Sciatic nerve (tissue), 2 donors: ENCODE measurements at places on chromosomes 6 and 20.

GRCh38 chr6:69775941-69776340 is 20.9 kb downstream of the LMBRD1 start:
- DNase-seq: no peak

GRCh38 chr6:109794201-109794923 is 103.3 kb downstream of the FIG4 start:
- DNase-seq: no peak

DNA sequence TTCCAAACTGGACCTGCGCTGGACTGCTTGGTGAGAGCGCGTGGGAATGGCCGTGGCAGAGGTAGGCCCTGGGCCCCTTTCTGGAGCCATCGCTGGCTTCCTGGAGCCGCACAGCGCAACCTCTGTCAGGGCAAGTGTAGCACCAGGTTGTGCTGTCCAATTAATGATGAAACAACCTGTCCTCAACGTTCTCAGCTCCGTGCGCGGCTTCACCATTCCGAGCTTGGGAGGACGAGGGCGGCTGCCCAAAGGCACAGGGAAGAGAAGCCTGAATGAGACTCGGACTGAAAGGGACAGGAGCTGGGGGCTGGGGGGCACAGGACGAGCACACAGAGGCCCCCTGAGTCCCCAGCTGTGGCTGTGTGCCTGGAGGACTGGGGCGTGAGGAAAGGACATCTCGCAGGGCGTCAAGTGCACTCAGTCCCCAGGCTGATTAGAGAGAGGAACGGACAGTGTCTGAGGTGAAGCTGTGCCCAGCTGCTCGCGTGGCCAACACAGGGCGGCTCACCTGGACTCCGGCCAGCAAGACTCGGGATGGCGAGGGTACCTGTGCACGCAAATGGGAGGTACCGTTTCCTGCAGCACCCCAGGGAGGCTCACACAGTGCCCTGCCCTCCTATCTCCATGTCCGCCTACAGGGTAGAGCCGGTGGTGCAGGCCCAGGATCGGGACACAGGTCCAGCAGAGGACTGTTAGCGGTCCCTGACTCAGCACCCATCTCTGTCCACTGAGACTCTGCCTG is 403.3 kb downstream of the TAF4 start:
- DNase-seq: no peak

GRCh38 chr6:113871975-113872374 is 14.8 kb downstream of the MARCKS start:
- DNase-seq: no peak

GRCh38 chr6:114989279-114989964 is 646.6 kb upstream of the HS3ST5 start:
- DNase-seq: no peak

DNA sequence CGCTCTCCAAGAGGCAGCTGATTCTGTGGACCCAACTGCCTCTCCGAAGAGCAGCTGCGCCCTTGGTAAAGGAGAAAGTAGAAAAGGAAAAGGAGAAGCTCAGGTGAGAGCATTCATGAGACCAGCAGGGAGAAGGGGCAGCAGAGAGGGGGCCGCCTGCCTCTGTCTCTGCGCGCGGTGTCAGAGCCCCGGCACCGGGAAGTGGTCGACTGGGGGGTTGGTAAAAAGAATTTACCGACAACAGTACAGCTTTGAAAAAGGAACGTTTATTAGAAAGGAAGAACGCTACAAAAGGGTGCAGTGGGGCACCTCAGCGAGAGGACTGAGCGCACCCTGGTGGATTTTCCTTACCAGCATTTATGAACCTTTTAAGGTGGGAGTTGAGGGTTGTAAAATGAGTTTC is 61.9 kb downstream of the GPR6 start:
- DNase-seq: no peak

DNA sequence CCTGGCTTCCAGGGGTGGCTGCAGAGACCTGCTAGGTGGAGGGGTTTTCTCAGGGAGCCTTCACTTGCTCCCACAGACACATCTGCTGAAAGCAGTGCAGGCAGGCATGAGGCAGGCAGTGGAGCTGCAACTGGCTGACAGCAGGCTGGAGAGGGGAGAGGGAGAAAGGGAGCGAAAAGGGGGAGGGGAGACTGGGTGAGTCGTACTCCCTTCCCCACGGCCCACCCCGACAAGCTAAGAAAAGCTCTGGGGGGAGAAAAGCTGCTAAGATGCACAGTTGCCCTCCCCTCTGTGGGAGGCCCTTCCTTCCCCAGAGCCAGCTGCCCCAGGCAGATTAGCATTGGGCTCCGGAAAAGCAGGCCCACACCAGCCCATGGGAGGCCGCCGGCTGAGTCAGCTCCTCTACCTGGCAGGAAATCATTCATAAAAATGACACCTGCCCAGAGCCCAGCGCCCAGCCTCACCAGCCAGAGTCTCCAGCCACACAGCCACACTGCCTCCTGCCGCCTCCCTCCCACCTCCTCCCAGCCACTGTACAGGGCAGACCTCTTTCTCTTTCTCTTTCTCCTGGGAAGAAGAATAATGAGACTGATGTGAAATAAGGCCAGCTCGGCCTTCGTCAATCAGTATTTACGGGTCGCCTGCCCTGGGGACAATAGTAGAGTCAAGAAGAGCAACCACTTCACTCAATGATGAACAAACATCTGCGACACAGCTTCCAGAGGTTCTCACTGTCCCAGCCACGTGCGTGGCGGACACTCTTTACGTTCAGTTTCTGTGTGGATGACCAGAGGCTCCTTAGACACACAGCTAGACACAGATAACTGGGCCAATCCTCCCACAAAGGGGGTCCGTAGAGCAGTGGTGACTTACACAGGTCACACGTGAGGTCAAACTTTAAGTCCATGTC is 7.7 kb upstream of the C20orf203 start:
- DNase-seq: no peak

DNA sequence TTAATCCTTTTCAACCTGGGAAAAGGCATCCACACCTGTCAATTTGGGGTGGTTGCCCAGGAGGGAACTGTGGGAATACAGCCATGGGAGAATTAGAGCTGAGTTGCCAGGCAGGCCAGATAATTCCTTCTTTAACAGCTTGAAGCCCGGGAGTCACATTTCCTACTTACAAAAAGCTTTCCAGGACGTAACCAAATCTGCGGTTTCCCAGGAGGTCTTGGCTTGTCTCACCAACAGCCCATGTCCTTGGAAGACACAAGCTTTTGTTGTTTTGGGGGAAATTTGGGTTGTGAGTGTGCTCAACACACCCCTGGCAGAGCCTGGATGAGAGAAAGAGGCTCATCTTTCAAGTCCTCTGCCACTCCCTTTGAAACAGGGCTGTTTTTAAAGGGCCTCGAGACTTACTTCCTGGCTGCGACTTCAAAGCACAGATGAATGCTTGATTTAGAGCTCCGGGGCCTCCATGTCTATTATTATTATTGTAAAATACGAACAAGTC is 465.9 kb upstream of the BTBD3 start:
- no peak for DNase-seq

- DNase-seq: no peak
Measured at GRCh38 chr6:120774275-120774674, 560.0 kb downstream of the TBC1D32 start.

DNA sequence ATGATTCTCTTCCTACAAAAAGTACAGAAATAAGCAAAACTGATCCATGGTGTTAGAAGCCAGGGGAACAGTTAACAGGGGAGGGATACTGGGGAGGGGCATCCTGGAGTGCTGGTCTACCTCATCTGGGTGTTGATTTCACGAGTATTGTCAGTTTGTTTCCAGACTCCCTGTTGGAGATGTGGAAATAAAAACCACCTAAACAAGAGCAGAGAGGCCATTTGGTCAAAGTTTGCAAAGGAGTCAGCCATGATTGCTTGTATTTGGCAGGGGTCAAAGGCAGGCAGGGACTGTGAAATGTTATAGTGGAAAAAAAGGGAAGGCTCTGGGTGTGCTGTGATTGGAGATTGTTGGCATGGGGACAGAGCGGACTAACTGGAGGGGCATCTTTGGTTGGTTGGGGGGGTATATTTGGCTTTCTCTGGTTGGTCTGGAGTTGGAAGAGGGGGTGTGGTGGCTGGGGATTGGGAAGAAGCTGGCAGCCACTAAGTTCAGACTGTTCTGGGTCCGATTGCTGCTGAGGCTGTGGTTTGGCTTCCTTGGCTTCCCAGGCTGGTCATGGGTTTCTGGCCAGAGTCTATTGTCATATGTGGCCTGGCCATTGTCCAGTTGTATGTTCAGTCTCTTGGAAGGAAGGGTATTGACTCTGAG is 14.9 kb upstream of the PANK2 start:
- DNase-seq: no peak

DNA sequence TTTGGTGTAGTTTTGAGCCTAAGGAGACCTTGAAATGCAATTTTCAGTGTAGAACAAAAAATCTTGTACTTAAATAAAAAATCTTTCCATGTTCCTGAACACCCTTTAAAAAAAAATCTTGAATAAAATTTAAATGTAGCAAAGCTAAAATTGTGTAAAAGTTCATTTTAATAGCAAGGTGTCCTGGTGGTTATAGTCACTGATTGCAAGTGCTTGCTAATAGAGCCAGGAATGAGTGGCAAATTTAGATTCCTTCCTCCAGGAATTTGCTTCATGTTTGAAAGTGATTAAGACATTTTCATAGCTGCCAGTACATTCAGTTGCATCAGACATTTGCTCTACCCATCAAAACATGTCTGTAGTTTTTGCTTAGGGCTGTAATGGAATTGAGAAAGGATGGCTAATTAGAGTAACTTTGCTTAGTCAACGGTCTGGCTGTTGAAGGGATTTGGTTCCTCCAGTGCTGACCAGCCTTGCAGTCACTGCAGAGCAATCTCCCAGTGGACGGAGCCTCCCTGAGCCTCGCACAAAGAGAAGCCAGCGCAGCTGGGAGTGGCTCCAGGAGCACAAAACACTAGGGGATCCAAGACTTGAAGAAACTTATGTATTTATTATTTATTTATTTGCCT is 36.5 kb downstream of the AKAP12 start:
- DNase-seq: no peak

DNA sequence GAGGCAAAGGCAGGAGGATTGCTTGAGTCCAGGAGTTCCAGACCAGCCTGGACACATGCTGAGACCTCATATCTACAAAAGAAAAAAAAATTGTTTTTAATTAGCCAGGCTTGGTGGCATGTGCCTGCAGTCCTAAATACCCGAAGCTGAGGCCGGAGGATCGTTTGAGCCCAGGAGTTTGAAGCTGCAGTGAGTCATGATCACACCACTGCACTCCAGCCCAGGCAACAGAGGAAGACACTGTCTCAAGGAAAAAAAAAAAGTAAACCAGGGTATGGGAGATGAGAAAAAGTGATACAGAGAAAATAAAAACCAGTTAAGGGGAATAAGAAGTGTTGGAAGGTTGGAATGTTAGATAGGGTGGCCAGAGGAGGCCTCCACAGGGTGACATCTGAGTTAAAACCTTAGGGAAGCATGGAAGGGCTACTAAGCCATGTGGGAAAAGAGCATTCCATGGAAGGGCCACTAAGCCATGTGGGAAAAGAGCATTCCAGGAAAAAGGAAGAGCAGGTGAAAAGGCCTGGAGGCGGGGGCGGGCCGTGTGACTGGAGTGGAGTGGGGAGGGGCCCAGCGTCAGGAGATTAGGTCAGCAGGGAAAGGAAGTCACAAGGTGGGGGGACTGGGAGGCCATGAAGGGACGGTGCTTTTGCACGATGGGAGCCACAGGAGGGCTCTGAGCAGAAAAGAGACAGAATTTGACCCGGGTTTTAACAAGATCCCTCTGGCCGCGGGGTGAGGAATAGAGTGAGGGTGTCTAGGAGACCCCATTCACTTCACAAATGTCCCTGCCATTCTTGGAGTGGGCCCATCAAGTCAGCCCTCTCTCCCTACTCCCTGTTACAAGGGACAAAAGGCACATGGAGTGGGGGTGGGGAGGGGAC is 18.3 kb downstream of the CPNE5 start:
- DNase-seq: no peak

GRCh38 chr20:5781798-5782750 is 31.9 kb downstream of the SHLD1 start:
- DNase-seq: no peak

- no peak for DNase-seq
Measured at GRCh38 chr6:98672681-98673475, 161.5 kb upstream of the POU3F2 start.

GRCh38 chr20:44411757-44412401 is 56.4 kb downstream of the HNF4A start:
- no peak for DNase-seq

GRCh38 chr6:167130008-167130677 is 7.2 kb downstream of the CCR6 start:
- no peak for DNase-seq

GRCh38 chr6:16973051-16973450 is 128.8 kb upstream of the STMND1 start:
- DNase-seq: no peak

DNA sequence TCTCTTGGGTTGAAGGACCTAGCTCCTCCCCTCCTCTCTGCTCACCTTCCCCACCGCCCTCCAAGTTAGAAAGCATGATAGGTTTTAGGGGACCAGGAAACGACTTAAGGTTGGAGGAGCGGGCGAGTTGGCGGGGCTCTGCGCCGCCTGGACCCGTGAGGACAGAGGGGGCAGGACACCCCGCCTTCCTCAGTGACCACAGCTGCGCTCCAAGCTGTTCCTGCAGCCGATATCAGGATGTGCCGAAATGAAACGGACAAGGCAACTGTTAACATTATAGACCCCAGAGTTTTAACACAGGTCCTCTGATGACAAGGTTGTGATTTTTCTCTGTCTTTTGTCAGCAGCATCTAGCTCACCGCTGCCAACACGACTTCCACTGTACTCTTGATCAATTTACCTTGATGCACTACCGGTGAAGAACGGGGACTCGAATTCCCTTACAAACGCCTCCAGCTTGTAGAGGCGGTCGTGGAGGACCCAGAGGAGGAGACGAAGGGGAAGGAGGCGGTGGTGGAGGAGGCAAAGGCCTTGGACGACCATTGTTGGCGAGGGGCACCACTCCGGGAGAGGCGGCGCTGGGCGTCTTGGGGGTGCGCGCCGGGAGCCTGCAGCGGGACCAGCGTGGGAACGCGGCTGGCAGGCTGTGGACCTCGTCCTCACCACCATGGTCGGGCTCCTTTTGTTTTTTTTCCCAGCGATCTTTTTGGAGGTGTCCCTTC is at the start of gene GRM1:
TSS of gene GRM1 (plus strand) at position 212 of the 722 bp plus-strand sequence. CDS start at position 668, 456 bp downstream.
- DNase-seq: no peak

DNA sequence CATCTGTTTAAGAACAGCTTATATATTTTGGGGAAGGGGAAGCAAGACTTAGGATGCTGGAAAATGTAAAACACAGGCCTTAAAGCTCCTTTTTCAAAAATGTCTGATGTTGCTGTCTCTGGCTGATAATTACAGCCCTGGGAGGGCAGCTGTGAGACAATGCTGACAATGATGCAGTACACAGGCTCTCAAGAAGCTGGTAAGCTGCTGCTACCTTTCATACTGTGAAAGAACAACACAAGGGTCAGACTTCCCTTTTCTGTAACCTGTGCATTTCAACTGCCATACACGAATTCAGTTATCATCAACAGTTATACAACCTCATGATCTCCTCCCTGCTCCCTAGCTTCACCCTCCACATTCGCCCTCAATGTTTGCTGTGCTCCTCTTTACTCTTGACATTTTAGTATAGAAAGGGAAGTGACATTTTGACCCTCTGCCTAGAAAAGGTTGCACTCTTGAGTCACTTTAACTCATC is 25.2 kb downstream of the MAP7 start:
- DNase-seq: no peak

GRCh38 chr20:17874271-17875105 is 94.1 kb downstream of the SNX5 start:
- no peak for DNase-seq
